ENCODE measurements at places on chromosomes 3 and 15.

DNA sequence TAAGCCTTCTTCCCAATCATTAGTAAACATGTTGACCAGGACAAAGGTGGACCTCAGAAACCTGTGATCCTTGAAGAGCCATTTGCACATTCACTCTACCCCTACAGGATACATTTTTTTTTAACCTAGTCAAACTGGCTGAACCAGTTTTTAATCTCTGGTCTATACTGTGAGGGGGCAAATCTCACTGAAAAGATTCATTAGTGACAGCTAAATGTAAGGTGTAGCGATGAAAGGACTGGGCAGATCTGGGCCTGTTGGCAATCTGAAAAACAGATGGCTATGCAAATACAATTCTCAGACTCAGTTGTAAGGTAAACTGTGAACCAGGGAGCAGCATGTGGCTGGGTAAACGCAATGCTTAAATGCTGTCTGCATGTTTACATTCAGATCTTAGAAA, 75.6 kb upstream of the SNTN start:
- no peak for DNase-seq

GRCh38 chr3:193972832-193973231, 163.1 kb upstream of the HES1 start:
- DNase-seq: no peak

- no peak for DNase-seq
Measured at GRCh38 chr15:43370310-43370974, 401 bp downstream of the ZSCAN29 start.

- peak; percentile 81 for DNase-seq
Measured at GRCh38 chr15:68819495-68820294, 1.0 kb downstream of the ANP32A start.

DNA sequence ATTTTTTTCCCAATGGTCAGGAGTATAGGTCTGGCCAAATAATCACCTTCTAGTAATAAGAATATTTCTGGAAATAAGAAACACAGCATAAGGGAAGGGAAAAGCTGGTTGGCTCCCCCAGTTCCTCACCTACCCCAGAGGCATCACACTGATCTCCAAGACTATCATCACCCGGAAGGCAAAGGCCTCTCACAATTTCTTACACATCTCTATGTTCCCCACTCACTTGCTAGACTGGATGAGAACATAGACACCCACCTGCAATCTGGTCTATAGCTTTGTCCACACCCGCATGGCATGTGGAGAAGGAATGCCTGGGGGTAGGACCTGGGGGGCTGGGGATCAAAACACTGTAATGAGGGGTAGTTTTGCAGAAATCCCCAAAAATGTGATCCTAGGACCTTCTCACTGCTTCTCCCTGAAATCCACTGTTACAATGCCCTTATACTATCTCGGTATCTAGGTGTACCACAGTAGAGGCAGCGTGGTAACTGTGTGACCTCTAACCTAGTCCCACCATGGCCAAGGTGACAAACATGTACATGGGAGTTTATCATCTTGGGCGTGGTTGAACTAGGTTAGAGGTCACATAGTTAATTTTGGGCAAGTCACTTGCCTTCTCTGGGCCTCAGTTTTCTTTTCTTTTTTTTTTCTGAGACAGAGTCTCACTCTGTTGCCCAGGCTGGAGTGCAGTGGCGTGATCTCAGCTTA, 29.5 kb upstream of the NRROS start:
- DNase-seq: no peak

- peak; percentile 65 for DNase-seq
Measured at GRCh38 chr3:108127301-108127988, 36.6 kb upstream of the CD47 start.

DNA sequence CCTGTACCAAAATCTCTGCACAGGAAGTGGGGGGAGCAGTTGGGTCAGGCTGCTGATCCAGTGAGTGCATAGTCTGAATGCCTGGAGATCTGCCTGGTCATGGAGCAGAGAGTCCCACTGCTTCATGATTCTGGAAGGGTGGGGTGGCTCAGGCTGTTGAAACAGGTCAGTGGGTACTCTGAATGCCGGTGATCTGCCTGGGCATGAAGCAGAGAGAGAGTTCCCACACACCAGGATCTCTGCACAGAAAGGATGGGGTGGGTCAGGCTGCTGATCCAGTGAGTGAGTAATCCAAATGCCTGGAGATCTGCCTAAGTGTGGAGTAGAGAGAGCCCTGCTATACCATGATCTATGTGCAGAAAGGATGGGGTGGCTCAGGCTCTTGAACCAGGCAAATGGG, 16.1 kb upstream of the GCSAM start:
- no peak for DNase-seq

GRCh38 chr3:9497821-9498565, 55.6 kb downstream of the LHFPL4 start:
- DNase-seq: no peak

- no peak for DNase-seq
Measured at GRCh38 chr15:37289109-37289765, 188.9 kb upstream of the MEIS2 start.

DNA sequence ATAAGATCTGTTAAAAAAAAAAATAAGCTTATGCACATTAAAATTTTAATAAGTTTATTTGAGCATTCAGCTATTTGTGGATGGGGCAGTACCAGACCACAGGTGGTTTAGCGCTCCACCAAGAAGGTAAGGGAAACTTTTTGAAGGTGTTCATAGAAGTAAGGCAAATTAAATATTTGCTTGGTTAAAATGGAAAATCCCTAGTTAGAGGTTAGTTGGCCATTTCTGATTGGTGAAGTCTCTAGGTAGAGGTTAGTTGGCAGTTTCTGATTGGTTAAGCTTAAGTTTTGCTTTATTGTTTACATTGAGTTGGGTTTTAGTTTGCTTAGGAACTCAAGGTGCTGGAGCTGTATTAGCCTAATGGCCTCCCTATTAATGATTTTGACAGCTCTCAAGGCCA, 30.7 kb downstream of the SCN11A start:
- DNase-seq: no peak

DNA sequence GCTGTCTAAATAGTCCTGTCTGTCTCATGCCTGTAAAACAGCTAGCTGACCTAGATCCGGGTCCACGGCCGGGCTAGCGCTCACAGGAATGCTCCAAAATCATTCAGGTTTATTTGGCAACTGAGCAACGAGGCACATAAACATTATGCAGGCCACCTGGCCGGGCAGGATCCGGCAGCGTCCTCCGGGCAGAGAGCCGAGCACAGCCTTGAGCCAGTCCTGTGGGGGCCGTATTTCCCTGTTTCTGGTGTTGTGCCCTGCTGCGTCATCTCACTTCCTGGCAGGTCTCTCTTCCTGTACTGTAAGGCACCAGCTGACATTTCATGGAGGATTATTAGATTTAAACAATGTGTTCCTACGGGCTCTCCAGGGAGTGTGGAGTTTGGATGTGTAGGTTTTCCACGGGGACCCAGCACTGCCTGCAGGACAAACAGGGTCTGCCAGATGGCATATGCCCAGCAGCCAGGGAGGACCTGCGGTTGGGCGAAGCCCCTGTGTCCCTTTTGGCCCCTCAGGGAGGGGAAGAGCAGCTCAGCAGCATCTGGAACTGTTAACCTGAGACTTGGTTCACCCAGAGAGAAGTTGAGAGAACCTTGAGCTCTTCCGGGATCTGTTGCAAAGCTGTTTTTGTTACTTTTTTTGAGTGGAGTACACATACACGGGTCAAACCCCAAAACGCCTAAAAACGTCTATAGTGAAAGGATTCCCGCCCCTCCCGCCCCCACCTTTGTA, 16.6 kb upstream of the LRRK1 start:
- no peak for DNase-seq

DNA sequence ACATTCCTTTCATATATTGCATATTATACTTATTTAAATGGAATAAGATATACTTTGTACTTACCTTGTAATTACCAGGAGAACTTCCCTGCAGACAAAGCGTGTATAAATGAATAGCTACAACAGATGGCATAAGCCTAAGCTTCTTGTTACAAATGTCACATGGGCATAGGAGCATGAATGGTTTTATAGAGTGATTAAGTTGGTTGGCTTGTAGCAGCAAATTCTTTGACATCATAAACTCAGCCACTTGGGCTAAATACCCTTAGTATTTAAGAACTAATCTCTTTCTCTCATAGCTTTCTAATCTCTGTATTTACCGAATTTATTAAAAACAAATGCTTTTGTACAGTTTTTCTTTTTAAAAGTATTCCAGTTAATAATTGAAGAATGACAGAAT, at the start of gene UBAP1L:
TSS of gene UBAP1L (minus strand) at position 115 of the 400 bp plus-strand sequence. CDS start 8,985 bp downstream, outside the sequence.
- DNase-seq: no peak

- DNase-seq: no peak
Measured at GRCh38 chr3:39268549-39268900, 11.3 kb downstream of the CX3CR1 start.

DNA sequence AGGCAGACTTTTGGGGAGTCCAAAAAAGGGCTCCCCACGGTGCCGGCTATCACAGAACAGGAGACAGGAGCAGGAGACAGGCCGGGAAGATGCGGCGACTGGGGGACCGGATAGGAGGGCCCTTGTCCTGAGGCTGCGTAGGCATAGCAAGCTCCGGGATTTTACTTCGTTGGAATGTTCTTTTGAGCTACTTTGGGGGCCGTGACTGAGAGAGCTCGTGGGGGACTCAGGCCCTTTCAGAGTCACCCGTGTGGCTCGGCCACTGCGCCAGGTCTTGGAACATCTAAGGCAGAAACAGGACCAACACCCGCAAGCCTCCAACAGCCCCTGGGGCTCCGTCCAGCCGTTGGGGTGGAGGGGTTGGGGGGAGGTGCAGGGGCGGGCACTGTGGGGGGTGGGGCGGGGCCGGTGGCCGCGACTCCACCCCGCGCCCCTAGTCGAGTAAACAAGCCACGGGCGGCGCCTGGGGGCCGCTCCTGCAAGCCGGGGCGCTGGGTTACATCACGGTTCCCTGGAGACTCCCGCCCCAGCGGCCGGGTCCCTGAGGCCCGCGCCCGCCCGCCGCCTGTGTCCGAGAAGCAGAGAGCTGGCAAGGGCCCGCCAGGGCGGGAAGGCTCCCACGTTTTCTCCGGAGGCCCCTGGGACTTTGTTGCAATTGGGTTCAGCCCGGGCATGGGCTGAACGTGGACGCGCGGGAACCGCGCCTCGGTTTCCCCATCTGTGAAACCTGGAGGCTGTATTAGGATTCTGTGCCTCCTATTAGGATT, 23.3 kb upstream of the C15orf39 start:
- no peak for DNase-seq

- no peak for DNase-seq
Measured at GRCh38 chr3:171788546-171789351, 21.5 kb downstream of the PLD1 start.

GRCh38 chr15:73927476-73928240, 1.4 kb downstream of the LOXL1 start:
- DNase-seq: peak; percentile 90

GRCh38 chr3:54349691-54350090, 227.3 kb downstream of the CACNA2D3 start:
- DNase-seq: no peak

DNA sequence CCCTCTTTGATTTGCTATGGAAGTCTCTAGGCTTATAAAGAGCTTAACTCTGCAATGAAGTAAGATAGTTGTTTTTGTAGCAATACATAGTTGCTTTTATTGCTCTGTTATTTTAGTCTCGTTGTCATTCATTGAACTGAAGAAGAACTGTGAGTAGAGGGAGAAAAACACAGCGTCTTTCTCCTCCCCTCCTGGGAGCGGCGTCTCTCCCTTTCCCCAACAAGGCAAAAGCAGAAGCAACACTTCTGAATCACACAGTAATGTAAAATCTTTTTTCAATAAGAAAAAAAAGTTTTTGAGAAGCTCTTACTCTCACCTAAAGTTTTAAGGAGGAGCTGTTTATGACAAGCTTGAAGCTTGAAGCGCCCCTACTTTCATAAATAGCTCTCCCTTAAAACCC, 119.3 kb upstream of the SLC7A14 start:
- no peak for DNase-seq

GRCh38 chr15:69172847-69173246, 12.4 kb downstream of the GLCE start:
- no peak for DNase-seq

GRCh38 chr15:91294795-91295194, 194.7 kb downstream of the SV2B start:
- no peak for DNase-seq

GRCh38 chr15:52220937-52221660, 29.9 kb upstream of the GNB5 start:
- no peak for DNase-seq

DNA sequence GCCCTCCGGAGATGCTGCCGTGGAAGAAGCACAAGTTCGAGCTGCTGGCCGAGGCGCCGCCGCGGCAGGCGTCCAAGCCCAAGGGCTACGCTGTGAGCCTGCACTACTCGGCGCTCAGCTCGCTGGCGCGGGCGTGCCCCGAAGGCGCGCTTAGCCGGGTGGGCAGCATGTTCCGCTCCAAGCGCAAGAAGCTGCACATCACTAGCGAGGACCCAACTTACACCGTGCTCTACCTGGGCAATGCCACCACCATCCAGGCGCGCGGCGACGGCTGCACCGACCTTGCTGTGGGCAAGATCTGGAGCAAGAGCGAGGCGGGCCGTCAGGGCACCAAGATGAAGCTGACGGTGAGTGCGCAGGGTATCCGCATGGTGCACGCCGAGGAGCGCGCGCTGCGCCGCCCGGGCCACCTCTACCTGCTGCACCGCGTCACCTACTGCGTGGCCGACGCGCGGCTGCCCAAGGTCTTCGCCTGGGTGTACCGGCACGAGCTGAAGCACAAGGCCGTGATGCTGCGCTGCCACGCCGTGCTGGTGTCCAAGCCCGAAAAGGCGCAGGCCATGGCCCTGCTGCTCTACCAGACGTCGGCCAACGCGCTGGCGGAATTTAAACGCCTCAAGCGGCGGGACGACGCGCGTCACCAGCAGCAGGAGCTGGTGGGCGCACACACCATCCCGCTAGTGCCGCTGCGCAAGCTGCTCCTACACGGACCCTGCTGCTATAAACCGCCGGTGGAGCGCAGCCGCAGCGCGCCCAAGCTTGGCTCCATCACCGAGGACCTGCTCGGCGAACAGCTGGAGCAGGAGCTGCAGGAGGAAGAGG, 1.3 kb downstream of the FAM43A start:
- DNase-seq: peak; percentile 68

DNA sequence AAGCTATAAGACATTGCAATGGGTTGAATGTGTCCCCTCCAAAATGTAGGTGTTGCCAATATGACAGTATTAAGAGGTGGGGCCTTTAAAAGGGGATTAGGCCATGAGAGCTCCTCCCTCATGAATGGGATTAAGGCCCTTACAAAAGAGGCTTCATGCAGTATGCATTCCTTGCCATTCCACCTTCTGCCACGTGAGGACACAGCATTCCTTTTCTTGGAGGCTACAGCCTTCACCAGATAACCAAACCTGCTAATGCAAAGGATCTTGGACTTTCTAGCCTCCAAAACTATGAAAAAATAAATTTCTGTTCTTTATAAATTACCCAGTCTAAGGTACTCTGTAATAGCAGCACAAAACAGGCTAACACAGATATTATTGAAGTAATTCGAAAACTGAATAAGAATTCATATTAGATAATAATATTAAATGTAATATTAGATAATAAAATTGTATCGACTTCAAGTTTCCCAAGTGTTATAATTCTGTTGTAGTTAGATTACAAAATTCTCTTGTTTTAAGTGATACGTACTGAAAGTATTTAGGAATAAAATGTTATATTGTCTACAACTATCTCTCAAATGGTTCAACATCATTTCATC, 29.4 kb upstream of the ATP8B4 start:
- DNase-seq: no peak
